ENCODE measurements at places on chromosomes 2 and 18.

- no peak for DNase-seq
Observed at GRCh38 chr2:186532891-186533290, 46.8 kb downstream of the ZC3H15 start.

DNA sequence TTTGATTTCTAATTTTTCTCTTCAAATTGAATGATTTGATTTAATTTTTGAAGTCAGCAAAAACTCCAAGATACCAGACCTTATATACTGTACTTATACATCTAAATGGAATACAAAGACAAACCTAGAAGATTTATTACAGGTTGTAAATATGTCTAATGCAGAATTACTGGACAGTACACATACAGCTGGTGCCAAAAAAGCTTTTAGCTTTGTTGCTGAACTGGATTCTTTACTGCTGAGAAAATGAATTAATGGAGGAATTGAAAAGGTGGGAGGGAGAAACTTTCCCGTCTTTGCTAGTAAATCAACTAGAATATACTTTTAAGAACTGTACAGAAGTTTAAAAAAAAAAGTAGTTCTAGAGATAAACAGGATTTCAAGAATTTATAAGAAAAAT, 17.5 kb downstream of the C1D start:
- DNase-seq: no peak

DNA sequence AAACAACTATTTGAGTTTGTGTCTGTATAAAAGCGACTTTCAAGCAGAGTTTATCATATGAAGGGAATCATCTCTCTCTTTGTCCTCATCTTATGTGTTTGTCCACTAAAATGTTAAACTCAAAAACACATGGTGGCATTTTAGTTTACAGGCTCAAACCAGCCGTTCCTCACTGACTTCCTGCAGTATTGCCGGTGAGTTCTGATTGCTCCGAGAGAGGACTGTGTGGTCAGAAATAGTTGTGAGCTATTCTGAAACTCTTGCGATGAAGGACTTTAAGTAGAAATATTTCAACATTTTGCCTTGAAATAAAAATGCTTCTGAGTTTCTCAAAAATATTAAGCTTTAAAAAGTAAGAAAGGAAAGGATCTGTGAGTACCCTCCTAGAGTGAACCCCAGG, 163.2 kb upstream of the CAVIN2 start:
- DNase-seq: no peak

DNA sequence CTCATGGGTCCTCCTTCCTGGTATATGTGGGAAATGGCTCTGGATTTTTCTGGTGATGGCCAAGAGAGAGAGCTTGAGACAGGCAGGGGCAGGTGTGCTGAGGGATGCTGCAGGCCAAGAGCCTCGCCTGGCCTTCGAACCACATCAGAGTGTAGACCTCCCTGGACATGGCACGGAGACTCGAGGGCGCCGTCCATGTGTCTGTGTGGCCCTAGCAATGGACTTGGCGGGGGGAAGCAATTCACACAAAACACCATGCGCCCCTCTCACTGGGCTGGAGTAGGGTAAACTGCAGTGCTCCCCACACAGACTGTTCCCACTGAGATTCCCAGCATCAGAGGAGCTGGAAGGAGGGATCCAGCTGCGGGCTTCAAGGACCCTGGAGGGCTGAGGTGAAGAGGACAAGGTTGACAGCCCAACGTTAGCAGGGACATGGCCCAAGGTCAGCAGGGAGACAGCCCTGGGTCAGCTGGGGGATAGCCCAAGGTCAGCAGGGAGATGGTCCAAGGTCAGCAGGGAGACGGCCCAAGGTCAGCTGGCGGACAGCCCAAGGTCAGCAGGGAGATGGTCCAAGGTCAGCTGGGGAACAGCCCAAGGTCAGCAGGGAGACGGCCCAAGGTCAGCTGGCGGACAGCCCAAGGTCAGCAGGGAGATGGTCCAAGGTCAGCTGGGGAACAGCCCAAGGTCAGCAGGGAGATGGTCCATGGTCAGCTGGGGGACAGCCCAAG, 75.4 kb upstream of the HDAC4 start:
- DNase-seq: no peak

DNA sequence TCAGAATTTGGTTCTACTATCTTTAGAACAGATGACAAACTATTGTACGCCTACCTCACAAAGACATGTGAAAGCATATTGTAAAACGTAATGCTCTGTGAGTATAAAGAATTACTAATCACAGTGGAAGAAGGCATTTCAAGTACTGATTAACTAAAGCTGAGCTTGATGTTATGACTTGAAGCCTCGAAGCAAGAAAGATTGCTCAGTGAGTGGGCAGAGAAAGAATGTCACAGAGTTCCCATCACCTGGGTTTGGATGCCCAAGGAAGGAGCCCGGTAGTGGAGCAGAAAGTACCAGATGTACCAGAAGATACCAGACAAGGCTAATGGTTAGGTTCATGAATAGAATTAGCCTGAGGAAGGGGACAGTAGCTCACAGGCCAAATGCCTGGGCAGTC, 39.5 kb upstream of the FAM110C start:
- DNase-seq: no peak

- no peak for DNase-seq
Observed at GRCh38 chr2:35462226-35462998, 893.2 kb upstream of the CRIM1 start.

- DNase-seq: no peak
Observed at GRCh38 chr2:112685271-112685884, 35.4 kb upstream of the NT5DC4 start.

DNA sequence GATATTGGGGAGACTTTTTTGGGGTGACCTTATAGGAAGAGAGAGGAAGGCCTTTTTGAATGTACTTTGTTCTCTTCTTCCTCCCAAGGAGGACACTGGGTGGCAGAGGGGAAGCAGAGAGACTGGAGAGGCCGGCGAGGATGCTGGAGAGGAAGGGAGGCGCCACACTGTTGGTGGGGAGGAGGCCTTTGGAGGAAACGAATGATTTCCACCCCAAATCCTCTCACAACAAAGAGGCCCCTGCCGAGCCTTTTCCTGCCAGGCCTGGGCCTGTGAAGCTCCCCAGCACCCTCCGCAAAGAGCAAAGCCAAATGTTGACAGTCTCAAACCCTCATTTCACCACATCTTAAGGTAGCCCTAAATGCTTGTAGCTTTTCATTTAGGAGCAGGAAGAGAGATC, 59.0 kb upstream of the UPP2 start:
- DNase-seq: no peak

GRCh38 chr2:173955004-173955403, 10.2 kb downstream of the SP3 start:
- no peak for DNase-seq

DNA sequence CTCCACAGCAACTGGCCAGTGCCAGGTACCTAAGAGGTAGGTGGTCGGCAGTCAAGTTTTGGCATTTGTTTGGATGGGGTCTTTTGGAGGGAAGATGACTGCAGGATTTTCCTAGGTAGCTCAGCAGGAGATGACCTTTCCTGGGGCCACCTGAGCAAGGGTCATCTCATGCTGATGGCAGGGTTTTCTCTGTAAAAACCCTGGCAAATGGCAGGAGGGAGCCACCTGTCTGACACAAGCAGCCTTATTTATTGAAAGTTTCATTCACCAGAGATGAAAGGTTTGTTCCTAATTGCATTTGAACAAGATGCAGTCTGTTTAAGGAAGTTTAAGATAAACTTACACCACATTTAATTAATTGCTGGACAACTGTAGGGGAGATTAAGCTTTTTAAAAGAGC, 31.6 kb upstream of the ACAA2 start:
- DNase-seq: no peak

Measured in natural killer cell treated with Interleukin-12 subunit alpha and Interleukin-12 subunit beta and Interleukin-15 and Interleukin-18, amount 100 ng/mL, for 72 hours (primary cell).